ENCODE measurements at places on chromosomes 5 and 9.

- DNase-seq, result no peak
Observed at GRCh38 chr9:134128727-134129679, 6.9 kb upstream of the WDR5 start.

DNA sequence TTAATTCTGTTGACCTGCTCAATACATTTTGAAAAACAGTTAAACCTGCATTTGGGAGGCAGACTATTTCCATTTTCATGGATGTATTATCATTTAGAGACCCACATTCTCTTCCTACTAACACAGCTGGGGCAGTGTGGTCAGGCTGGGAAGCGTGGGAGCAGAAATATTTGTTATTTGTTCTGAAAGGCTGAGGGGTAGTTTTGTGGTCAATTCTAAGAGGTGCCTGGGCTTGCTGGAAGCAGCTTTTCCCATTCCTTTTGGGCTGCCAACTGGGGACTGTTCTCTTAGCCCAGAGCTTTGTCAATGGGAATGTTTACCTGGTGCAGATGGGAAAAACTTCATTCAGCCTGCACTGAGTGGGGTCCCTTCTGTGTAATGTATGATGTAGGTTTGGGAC lies 171.4 kb upstream of the DAP start:
- DNase-seq, result no peak

DNA sequence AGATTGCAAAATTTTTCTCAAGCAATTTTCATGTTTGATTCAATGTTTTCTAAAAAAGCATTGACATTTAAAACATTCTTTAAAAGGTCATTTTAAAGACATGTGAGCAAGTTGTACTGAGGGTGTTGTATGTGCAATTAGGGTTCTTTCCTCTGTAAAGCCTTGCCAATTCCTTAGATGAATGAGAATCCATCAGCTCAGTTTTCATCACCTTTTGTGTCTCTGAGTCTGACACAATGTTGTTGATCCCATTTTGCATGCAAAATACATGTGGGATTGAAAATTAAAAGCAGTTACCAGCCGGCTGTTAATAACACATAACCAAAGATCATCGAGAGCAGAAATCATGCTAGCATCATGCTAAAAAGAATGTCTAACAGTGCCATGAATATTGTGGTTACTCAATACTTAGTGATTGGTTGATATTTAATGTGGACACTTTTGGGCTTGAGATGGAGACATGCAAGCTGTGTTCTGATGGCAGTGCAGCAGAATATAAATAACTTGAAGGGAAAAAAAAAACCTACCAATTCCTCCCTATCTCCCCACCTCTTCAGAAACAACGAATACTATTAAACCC lies 57.7 kb downstream of the FGF10 start:
- DNase-seq, result no peak

- DNase-seq, result no peak
Observed at GRCh38 chr5:14893381-14893780, 21.8 kb upstream of the ANKH start.

DNA sequence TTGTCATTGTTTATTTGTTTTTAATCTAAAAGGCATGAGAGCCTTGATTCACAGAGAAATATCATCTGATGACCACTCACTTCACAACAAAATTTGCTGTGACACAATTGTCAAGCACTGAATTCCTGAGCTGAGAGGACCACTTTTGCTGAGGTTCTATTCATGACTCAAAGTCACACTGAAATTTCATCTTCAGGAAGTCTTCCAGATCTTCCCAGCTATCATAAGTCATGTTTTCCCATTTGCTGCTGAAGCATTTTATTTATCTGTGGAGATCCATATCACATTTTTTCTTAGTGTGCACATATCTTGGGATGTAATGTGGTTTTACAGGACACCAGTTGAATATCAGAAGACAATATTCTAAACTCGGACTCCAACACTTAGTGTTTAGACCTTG lies 255.1 kb upstream of the TRIM32 start:
- no peak for DNase-seq

GRCh38 chr5:147216552-147217154 lies 18.2 kb upstream of the STK32A start:
- DNase-seq, result no peak

- DNase-seq, result no peak
Observed at GRCh38 chr5:159149085-159149484, 49.4 kb upstream of the EBF1 start.

GRCh38 chr5:171484460-171484899 lies 65.0 kb downstream of the FGF18 start:
- DNase-seq, result no peak

DNA sequence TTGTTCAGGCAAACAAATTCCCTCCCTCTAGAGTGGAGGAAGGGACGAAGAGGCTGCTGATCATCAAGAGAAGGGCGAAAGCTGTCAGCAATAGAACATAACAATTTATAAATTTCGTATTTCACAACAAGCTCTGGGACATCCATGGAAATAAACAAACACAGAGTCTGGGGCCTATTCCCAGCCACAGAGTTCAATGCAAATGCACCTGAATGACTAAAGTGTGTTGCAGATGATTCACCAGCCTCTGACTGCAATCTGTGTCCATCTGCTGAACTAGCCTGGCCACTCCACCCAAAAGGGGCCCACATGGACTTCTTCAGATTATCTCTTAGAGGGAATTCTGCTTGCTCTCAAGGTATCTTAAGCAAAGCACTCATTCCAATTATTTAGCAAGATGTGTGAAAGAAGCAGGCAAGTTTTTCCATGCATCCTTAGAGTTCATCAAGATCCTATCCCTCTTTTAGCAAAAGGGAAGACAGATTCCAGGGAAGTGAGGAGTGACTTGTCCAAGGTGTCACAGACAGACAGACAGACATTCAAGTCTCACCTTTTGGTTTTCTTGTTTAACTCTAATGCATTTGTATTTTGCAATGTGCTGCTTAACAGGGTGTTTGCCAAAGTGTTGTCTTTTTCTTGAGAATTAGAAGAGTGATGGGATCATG lies 307.8 kb upstream of the PAPPA start:
- DNase-seq, result no peak

GRCh38 chr5:177132136-177133095 lies 1.2 kb upstream of the NSD1 start:
- DNase-seq, result no peak

DNA sequence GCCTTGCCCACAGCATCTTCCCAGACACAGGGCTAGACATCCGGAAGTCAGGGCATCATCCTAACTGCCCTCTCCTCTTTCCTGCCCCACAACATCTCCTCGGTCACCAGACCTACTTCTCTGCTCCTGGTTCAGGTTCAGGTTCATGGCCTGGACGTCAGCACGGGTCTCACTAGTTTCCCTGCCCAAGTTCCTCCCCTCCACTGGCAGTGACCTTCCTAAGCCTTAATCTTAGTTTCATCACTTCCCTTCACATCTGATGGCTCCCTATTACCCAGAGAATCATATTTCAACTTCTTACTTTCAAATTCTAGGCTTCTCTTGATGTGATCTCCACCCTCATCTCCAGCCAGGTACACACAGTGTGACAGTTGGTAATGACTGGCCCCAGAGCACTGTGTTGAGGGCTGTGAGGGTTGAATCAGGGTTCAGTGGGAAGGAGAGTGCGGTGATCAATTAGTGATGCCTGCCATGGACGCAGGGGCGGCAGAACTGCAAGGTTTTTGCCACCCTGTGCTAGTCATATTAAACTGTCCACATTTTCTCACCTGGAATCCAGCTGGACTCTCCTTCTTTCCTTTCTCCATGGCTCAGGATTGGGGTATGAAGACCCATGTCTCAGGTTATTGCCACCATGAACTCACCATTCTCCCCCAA lies 34.3 kb upstream of the CRB2 start:
- DNase-seq, result no peak

DNA sequence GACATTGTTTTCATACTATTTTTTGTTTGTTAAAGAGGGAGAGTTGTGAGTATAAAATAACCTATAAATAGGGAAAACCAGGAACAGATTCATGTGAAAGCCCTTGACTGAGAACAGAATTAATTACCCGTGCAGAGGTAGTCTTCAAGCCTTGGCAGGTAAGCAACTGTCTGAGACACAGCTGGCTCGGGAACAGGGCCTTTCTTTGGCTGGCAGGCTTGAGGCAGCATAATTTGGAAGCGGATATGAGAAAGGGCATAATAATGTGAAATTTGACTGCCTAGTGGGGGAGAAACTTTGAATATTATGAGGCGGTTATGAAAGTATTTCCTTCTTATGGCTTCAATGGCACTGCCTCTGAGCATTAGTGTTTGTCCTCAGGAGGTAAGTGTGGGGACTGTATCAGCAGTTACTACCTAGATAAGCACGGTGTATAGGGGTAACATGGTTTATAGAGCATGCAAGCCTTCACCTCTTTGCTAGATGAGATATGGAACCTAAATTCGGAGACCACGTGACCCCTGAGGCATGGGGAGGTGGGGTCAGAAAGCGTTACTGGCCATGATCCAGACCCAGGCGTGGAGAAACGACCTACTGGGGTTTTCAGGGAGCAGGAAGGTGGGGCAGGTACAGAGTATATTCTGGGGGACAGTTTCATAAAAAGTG lies 210.2 kb upstream of the GAS1 start:
- DNase-seq, result no peak

DNA sequence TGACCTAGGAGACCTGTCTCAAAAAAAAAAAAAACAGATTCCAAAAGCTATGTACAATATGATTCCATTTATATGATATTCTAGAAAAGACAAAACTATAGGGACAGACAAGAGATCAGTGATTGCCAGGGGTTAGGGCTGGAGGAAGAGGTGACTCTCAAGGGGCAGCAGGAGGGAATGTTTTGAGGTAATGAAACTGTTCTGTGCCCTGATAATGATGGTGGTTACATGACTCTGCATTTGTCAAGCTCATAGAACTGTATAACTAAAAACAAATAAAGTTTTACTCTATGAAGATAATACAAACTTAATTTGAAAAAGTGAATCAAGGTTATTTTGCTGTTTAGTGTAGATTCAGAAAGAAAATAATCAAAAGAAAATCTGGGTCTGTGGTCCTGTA lies 125.3 kb upstream of the IQGAP2 start:
- DNase-seq, result no peak

GRCh38 chr5:143908959-143909358 lies 97.0 kb downstream of the HMHB1 start:
- no peak for DNase-seq

Measured in stimulated activated CD8-positive, alpha-beta memory T cell treated with anti-CD3 and anti-CD28 coated beads, Interleukin-15, amount 100 ng/mL, for 4 hours (primary cell).